ENCODE measurements at places on chromosomes 1 and 21. TPM values are rescaled to one million over a fixed set of nuclear protein-coding genes. Genes with fewer than 3 reads are reported as not detected.

DNA sequence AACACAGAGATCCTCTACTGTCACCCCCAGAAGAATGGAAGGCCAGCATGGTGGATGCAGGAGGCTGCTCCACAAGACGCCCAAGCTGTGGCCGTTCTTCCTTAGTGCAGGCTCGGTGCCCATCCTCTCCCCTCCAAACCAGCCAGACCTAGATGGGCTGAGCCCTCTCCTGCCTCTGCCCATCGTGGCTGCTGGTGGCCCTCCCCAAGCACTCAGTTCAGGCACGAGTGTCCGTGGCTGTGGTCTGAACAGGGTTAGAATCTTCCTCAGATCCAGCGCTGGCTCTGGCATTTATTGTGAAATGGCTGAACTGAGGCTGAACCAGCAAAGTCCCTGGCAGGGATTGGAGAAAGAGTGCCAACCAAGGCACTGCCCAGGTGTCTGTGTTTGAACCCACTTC, 59.5 kb downstream of the TRIM11 start:
- DNase-seq: no peak
- no peak overlapping the region for H3K27ac ChIP-seq
- no peaks in the 10 kb centered on the region for H3K4me1 ChIP-seq
- no peak overlapping the region for H3K4me3 ChIP-seq
- no peaks in the 10 kb centered on the region for H3K36me3 ChIP-seq

DNA sequence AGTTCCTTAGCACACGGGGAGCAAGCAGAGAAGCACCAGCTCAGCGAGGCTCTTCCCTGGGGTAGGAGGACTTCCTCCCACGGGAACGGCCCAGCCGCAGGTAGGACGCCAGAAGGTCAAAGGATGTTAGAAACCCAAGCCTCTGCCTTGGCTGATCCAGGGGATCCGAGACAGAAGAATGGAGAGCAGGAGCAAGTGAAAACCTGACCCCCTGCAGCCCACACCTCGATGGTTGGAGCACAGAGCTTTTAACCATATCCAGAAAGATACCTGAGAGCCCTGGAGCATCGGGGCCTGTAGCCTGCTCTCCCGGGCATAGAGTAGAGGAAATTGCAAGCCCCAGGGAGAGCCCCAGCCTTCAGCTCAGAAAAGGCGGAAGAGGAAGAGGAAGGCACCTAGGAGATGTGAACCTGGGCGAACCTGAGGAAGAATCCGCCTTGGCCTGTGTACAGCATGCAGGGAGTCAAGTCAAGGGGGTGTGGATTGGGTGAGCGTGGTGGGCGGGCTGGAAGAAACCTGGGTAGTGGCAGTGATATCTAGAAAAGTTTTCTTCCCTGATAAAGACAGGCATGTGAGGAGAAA, 76.3 kb downstream of the PSMG1 start:
- no peak overlapping the region for H3K27ac ChIP-seq
- no peak for DNase-seq
- no peaks in the 10 kb centered on the region for H3K4me1 ChIP-seq

GRCh38 chr1:160375788-160376524, 9.1 kb downstream of the NHLH1 start:
- no peak overlapping the region for H3K27ac ChIP-seq
- H3K27me3 ChIP-seq: no peaks in the 10 kb centered on the region
- no peaks in the 10 kb centered on the region for H3K36me3 ChIP-seq
- H3K4me1 ChIP-seq: peaks cover 4% of the 10 kb centered on the region

The KRTAP19-1 gene
- total RNA-seq: not detected

The ANKRD65 gene
- 34.9 TPM for total RNA-seq
